Activated CD4-positive, alpha-beta memory T cell treated with anti-CD3 and anti-CD28 coated beads, Interleukin-2, amount 10 ng/mL, durations not matched to agents 7 days and 5 days (primary cell): ENCODE measurements at places on chromosomes 3 and 15. TPM values are rescaled to one million over a fixed set of nuclear protein-coding genes. Genes with fewer than 3 reads are reported as not detected.

DNA sequence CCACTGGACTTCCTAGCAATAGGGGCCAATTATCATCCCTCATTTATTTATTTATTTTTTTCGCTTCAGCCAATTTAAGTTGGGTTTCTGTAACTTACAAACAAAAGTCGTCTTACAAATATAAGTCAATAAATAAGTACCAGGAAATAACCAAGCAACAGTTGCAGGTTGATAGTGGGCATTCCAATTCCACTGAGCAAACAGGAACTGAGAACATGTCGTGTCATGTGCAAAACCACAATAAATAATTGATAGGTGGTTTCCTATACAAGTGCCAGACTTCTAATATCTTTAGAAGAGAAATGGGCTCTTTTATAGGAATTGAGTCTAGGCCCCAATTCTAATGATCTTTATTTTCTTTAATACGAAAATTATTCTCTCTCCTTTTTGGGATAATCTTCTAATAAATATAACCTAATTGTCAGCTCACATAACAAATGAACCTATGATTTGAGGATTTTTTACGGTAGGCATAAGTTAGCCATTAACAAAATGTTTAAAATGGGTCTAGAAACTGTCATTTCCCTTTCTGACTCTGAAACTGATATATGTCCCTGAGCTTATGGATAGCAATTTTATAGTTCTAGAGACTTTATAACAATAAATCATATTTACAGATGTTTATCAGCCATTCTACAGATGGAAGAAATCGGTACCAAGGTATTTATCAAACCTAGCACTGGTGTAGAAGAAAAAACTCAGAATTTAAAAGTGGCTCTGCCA is 571.8 kb downstream of the FOXP1 start:
- no peak for DNase-seq

The SAXO2 gene
- total RNA-seq: 0.60 TPM

- no peak for DNase-seq
Measured at GRCh38 chr15:30954674-30955073, 36.8 kb downstream of the MTMR10 start.

The XCR1 gene
- total RNA-seq: not detected

GRCh38 chr3:13111873-13112520 is 38.8 kb upstream of the IQSEC1 start:
- no peak for DNase-seq

DNA sequence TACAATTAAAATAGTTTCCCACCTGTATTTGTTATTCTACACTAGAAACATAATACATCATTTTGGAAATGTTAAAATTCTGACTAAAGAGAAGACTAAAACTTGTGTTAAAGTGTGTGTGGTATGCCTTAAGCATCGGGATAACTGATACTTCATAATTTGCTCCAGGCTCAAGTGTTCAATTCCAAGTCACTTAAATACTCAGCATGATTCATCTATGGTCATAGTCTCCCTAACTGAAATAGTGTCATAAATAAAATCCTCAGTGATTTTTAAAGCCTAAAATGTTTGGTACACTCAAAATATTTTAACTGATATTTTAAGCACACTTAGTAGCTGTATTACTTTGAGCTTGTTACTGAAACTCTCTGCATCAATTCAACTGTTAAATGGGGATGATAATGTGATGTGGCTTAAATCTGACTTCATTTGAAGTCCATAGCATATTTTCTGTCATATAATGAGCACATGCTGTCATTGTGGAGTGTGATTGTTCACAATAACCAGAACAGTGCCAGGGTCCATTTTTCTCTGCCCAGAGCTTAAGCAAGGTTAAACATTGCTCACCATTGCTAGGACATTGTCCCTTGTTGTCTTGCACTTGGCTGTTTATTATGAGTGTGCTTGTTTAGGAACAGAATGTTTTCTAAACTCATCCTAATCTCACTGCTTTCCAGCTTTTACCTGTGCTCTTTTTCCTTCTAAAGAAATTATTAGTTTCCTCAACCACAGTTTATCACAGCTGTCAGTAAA is 122.2 kb downstream of the KLHL25 start:
- DNase-seq: no peak

GRCh38 chr15:88624971-88625490 is 3.9 kb downstream of the AEN start:
- no peak for DNase-seq

- DNase-seq: no peak
Measured at GRCh38 chr3:40096661-40097111, 212.8 kb upstream of the EIF1B start.

- no peak for DNase-seq
Measured at GRCh38 chr3:110956081-110956480, 115.5 kb upstream of the NECTIN3 start.

The C3orf20 gene
- total RNA-seq: 0.23 TPM

DNA sequence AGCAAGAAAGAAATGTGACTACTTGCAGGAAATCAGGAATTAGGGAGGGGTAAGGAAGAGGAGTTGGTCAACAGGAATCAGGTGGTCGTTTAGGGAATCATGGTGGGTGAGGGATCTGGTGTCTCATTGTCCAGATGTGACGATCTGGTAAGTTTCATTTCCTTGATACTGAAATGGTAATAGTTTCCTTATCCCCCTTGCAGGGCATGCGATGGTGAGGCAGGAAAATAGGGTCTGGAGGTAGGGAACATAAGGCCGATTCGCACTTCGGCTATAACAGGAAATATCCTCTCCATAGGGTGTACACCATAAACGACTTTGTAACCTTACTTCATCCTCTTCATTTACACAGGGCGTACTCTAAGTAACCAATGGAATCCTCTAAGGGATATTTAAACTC is 574 bp upstream of the LRRC34 start:
- no peak for DNase-seq

DNA sequence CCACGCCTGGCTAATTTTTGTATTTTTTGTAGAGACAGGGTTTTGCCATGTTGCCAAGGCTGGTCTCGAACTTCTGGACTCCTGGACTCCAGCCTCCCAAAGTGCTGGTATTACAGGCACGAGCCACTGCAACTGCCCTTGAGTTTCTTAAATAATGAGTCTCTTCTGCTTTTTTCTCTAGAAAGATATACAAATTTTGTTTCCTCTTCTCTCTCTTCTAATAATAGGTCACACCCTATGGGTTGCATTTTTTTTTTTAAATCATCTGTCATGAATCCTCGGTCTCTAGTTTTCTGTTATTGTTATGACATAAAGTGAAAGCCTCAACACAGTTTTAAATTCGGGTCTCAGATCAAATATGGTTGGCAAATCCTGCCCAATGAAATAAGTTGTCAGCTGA is 111.2 kb downstream of the IL12A start:
- DNase-seq: no peak

DNA sequence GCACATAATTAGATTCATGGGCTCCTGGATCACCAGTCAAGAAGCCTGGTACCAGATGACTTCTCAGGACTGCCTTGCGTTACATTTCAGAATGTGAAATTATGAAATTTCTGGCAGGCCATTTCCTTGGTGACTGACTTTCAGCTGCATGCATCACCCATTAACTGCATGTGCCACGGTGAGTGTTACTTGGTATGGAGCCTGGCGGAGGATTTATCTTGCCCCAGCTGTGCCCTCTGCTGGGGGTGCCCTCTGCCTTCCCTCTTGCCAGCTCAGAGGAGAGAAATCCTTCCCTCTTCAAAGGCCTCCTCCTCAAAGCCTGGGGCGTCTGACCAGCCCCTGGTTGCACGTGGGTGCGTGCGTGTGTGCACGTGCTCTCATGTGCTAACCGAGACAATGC is 57.7 kb upstream of the CTSH start:
- DNase-seq: no peak

DNA sequence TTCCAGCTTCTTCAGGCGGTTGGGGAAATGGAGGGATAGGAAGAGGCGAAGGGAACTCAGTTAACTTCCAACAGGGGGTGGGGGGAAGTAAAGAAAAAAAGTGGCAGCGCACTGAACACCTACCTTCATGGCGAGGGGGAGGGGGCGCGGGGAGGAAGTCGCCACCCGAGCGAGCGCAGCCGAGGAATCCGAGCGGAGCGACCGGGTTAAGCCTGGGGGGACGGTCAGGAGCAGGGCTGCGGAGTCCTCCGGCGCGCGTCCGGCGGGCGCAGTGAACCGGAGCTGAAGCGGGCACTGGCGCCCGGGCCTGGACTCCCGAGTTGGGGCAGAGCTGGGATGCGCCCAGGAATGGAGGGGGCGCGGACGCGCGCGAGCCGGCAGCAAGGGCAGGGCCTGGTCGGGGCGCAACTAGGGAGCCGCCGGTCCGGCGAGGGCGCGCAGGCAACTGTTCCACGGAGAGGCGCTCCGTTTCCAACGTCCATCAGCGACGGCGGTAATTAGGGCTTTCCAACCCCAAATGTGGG is at the start of gene WNT5A:
TSS of gene WNT5A (minus strand) at position 450 of the 524 bp plus-strand sequence. CDS start at position 129, 321 bp downstream.
- no peak for DNase-seq

DNA sequence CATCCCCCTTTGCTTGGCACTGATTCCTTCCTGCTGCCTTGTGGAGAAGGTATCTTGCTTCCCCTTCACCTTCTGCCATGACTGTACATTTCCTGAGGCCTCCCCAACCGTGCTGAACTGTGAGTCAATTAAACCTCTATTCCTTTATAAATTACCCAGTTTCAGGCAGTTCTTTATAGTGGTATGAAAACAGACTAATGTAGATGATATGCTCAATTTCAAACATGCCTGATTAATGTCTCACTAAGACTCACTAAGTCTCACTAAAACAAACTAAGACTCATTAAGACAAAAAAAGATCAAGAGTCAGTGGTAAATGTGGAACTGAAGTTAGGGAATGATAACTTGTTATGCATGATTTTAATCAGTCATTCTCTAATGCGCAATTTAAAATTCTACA is 606.6 kb downstream of the RBMS3 start:
- DNase-seq: no peak

DNA sequence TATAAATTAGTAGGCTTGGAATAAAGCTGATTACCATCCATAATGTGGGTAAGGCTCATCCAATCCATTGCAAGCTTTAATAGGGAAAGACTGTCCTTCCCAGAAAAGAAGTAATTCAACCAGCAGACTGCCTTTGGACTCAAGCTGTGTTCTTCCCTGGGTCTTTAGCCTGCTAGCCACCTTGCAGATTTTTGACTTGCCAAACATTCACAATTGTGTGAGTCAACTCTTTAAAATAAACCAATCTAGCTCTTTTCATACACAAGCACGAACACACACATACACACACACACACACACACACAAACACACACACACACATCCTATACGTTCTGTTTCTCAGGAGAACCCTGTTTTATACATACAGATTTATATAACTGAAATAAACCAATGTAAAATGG is 248.1 kb downstream of the NAALADL2 start:
- no peak for DNase-seq

DNA sequence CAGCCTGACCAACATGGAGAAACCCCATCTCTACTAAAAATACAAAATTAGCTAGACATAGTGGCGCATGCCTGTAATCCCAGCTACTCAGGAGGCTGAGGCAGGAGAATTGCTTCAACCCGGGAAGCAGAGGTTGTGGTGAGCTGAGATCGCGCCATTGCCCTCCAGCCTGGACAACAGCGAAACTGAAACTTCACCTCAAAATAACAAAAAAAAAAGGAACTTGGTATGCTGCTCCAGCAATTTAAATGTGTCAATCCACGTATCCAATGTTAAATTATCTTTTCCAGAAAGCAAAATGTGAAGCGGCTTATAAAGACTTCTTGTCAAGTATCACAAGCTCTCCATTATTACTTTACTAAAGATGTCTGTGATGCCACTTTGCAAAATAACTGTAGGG is 9.9 kb upstream of the ARIH1 start:
- no peak for DNase-seq

The MAGI1 gene
- 0.25 TPM for total RNA-seq

The PLA2G4D gene
- not detected for total RNA-seq

DNA sequence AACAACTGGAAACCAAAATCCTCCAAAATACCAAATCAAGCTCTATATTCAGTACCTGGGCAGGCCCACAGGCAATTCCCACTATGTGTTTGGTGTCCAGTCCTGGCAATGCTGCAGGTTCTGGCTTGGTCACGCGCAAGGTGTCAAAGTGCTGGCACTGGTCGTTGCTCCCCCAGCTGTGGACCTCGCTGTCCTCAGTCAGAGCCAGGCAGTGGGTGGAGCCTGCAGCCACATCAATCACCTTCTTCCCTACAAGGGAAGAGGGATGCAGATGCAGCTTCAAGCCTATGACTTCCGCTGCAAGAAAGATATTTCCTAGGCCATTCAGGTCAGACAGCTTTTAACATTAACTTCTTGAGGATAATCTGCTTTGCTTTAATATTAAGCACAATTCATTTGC is 61.3 kb downstream of the HERC2 start:
- DNase-seq: no peak

GRCh38 chr15:63000706-63001105 is 41.8 kb upstream of the TPM1 start:
- DNase-seq: no peak

GRCh38 chr3:148307443-148307843 is 390.3 kb upstream of the AGTR1 start:
- DNase-seq: no peak

DNA sequence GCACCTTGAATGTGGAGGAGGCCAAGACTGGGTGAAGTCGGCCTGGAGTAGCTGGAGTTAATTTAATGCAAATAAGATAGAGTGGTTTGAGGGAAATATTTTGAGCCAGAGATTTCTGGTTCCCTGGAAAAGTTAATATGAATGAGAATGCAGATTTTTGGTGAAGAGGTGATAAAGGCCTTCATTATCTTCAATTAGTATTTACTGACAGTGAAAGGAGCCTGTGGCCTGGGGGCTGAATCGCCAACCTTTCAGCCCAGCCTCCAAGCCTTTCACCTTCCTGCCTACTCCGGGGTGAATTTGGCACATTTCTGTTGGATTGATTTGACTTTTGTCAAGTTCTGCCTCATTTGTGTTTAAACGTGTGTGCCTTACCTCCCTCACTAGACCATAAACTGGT is 147.8 kb downstream of the SOX2 start:
- no peak for DNase-seq

DNA sequence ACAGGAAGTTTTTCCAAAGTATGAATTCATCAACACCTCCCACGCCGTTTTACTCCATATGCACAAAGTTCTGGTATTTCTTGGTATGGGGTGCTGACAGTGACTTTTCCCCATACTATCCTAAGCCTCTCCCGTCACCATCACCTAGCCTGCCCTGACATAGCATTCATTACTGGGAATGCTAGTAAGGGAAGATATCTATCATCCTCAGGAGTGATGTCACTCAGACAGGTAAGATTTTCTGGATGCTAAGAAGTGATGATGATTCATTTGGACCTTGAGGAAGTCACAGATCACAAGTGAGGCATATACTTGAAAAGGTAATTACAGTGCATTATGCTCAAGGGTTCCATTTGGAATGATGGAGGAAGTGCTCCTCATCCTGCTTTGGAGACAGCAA is 355.1 kb upstream of the STAC start:
- no peak for DNase-seq

DNA sequence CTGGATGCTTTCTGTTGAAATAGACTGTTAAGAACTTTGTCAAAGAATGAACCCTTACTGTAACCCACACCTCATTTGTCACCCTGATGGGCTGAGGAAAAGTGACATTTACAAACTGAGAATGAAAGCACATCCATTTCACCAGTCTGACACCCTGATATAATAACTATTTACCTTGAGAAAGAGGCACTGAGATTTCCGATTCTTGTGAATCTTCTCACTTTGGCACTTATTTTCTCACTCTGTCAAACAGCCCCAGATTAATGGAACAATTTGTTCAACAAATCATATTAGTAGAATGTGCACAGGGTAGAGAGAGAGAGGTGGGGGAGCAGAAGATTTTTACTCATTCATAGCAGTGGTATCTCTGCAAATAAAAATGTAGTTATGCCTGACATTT is 606.9 kb downstream of the MCTP2 start:
- no peak for DNase-seq

- DNase-seq: no peak
Measured at GRCh38 chr3:59698091-59698490, 648.3 kb upstream of the CFAP20DC start.

GRCh38 chr3:155196131-155197021 is 97.1 kb downstream of the STRIT1 start:
- no peak for DNase-seq
